ENCODE measurements at places on chromosomes 12 and 14. TPM values are rescaled to one million over a fixed set of nuclear protein-coding genes. Genes with fewer than 3 reads are reported as not detected.

- DNase-seq, result no peak
Observed at GRCh38 chr12:53612978-53613377, 13.2 kb downstream of the ATF7 start.

- no peak for DNase-seq
Observed at GRCh38 chr14:84496677-84497076, 1033.3 kb upstream of the FLRT2 start.

GRCh38 chr12:3130057-3130830, 53.1 kb downstream of the TSPAN9 start:
- no peak for DNase-seq

DNA sequence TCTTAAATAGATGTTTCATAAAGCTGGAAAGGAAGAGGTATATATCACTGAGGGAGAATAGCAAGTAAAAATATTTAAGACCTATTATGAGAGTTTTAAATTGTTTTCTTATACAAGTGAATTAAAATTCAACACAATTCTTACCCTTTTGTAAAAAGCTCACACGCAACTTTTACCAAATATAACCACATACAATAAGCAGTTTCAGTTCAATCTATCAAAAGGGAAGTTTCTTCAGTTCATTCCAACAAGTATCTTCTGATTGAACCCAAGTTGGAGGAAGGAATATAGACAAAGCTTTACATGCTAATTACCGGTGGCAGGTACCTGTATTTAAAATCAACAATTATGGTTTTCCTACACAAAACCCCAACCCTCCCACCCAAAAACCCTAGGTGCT, 41.1 kb downstream of the GTF2A1 start:
- DNase-seq, result no peak

GRCh38 chr14:33480071-33480886, 470.6 kb downstream of the EGLN3 start:
- DNase-seq, result no peak

- DNase-seq, result no peak
Observed at GRCh38 chr12:114682785-114683708, 928 bp downstream of the TBX3 start.

DNA sequence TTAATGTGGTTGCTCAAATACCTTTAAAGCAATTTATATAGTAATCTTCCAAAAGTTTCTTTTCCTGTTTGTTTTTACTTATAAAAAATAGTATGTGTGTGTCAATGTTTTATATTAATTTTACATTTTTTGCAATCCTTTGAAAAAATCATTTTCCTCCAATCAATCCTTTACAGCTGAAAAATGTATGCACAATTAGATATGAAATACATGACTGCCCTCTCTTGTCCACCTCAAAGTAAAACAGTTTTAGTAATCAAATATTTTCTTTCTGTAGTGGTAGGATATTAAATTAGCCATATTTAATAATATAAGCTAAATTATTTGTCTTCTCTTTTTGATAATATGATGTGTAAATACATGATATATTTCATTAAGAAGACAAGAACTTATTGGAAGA, 269.9 kb downstream of the ADAMTS20 start:
- no peak for DNase-seq

DNA sequence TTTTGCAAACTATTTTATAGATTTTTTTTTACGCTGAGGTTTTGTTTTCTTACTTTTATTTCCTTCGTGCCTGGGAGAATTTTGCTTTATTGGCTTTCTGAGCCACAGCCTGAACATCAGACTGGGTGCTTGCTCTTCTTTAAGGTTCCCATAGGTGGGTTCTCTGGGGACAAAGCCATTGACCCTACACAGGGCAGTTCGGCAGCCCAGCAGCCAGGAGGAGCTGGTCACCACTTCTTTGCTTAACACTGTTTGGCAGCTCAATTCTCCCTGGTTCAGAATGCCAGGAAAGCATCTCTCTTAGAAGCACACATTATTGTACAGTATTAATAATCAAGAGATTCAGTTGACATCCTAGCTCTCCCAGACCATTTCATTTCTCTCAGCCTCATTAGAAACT, 140.8 kb upstream of the NEDD1 start:
- DNase-seq, result no peak

GRCh38 chr14:58280954-58281787, 17.2 kb upstream of the ARID4A start:
- peak; percentile 92 for DNase-seq

GRCh38 chr12:51636986-51637385, 46.0 kb downstream of the SCN8A start:
- no peak for DNase-seq

- no peak for DNase-seq
Observed at GRCh38 chr12:49693931-49694444, 13.2 kb downstream of the FMNL3 start.

- no peak for DNase-seq
Observed at GRCh38 chr14:99380402-99380801, 100.3 kb downstream of the SETD3 start.

GRCh38 chr14:53450871-53451270, 297.7 kb upstream of the DDHD1 start:
- DNase-seq, result peak; percentile 31

DNA sequence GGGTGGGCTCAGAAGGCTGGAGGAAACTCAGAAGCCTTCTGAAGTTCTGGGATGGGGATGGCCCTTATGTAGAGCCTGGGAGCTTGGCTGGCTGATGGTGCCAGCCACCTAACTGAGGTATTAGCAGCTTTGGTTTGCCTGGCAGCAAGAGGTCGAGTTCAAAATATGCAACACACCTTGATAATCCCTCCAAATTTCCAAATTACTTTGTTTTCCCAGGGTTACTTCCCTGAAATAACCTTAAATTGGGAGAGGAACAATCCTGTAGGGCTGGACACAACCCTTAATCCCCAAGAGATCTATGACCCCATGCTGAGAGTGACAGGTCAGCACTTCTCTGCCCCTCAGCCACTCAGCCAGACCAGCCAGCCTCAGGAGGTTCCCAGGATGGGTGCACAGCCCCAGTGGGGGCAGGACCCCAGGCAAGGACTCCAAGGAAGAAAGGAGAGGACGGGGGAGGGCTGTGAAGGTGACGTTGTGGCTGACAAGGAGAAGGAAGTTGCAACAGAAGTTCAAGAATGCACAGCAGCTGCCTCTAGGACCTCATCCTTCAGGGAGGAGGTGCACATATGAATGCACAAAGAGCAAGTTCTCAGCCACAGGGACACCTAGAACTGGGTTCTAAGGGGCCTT, 18.6 kb upstream of the KRT77 start:
- no peak for DNase-seq

- DNase-seq, result no peak
Observed at GRCh38 chr14:104778694-104779331, 16.7 kb downstream of the AKT1 start.

DNA sequence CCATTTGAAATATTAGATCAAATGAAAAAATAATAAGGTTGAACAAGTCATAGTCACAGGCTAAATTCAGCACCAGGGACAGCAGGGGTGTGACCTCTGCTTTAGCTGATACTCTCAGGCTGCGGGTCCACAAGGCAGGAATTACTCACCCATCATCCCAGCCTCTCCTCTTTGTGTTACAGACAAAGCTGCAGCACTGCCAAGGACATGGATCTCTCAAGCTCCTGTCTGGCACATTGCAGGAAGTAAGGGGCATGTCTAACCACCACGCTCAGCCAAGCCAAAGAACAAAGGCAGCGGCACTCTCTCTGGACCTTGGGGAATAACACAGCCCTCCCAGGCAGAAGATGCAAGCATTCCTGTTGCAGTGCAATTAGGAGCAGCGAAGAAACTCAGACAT, 783.8 kb downstream of the VRK1 start:
- no peak for DNase-seq

DNA sequence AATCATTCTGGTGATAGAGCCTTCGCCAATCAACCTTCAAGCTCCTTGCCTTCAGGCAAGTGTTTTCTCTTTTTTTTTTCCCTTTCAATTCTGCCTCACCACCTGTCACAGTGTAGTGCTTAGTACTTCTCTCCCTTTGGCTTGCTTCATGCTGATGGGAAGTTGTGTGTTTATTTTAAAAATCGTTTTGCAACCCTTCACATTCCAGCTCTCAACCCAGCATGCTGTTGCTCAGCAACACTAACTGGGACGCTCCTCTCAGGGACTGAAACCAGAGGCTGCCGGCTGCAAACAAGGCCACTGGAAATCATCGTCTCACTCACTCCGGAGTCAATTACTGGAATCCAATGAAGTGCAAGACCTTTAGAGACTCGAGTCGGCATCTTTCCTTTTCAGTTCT, 342.7 kb downstream of the PRKD1 start:
- peak; percentile 80 for DNase-seq

DNA sequence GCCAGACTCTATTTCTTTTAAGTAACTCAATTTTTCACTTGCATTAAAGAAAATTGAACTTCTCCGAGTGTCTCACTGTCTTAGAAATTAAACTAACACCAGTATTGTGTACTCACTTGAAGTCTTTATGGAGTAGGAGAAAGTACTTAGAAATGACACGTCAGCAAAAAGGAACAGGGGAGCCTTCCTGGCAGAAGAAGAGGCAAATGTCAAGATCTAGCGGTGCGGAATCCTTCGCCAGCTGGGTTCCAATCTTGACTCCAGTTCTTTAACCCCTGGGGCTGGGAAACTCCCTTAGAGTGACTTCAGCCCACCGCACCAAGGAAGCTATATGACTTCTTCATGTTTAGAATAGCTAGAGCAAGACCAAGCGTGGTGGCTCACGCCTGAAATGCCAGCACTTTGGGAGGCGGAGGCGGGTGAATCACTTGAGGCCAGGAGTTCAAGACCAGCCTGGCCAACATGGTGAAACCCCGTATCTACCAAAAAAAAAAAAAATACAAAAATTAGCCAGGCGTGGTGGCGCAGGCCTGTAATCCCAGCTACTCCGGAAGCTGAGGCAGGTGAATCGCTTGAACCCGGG, 34.4 kb downstream of the WBP11 start:
- DNase-seq, result no peak

DNA sequence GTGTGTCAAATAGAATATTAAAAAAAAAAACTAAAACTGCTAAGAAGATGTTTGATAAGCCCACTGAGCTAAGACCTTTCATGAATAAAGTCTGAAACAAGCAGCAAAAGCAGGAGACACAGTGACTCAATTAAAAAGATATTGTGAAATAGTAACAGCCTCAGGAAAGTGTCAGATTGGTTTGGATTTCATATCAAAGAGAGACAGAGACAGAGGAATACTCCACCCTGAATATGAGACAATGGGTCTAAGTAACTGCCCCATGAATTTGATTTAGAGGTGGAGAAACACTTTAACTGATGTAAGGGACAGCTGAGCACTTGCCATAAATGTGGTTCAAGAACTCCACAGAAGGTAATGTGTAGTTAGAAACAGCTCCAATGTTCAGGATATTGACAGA, 277.9 kb upstream of the FOXG1 start:
- no peak for DNase-seq

DNA sequence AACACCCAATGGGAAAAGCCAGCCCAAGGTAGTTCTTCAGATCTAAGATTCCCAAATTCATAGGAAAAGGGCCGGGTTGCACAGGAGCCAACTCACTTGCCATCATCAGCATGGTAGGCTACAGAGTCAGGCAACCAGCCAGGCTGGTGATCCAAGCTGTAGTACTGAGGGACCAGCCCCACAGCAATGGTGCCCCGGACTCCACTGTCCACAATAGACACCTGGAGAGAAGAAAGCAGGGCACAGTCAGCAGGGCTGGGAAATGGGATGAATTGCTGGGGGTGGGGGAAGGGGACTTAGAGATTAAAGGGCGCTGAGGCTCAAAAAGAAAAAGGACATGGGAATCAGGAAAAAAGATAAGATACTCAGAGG, 4.2 kb downstream of the SPRYD3 start:
- no peak for DNase-seq

GRCh38 chr12:12718381-12718759, 1.2 kb downstream of the CDKN1B start:
- no peak for DNase-seq

GRCh38 chr14:33793398-33794110, 157.3 kb downstream of the EGLN3 start:
- no peak for DNase-seq

DNA sequence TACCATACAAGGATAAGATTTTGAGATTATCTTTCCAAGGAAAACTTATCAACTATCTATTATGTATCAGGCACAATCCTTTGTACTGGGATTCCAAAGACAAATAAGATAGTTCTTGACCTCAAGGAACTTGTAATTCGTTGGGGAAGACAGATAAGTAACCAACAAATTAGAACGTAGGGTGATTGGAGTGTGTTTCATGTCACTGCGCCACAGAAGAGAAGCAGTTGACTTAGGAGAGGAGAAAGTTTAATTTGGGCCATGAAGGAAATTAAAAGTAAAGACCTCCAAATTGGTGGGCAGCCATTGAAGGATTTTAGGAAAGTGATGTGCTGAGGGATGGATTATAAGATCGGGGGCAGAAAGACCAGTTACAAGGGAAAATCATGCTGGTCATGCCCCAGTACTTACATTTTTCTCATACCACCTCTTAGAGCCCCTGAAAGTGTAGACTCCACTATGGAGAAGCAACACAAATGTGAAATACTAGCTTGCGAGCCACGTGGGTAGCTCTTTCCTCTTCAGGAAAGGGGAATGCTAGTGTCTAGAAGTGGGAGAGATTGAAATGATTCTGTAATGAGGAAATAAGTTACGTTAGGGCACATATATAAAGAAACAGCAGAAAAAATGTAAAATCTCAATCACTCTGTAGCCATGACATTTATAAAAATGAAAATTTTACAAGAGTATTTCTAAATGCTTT, 148.7 kb downstream of the ETV6 start:
- no peak for DNase-seq

GRCh38 chr12:131229426-131230339, 276.0 kb downstream of the ADGRD1 start:
- DNase-seq, result no peak

Gene AKAP3
- total RNA-seq, result 1.4 TPM

Gene SDR9C7
- 0.17 TPM for total RNA-seq

Gene MFAP5
- 86.4 TPM for total RNA-seq

Gene IRAK4
- 9.9 TPM for total RNA-seq

Gene DNAJC22
- total RNA-seq, result 0.34 TPM

Gene HOXC4
- total RNA-seq, result not detected

Gene SMCO2
- 0.32 TPM for total RNA-seq

Gene NXPH4
- total RNA-seq, result 22.3 TPM

Gene IGFBP6
- total RNA-seq, result 26.3 TPM

Gene TSPAN19
- not detected for total RNA-seq

Gene MUCL1
- total RNA-seq, result not detected

Gene GOLGA5
- 43.1 TPM for total RNA-seq

Gene CLEC1B
- total RNA-seq, result not detected

Gene MIP
- total RNA-seq, result not detected

Gene ASCL1
- not detected for total RNA-seq

Gene ASPG
- total RNA-seq, result not detected
